ENCODE measurements at places on chromosomes 5 and 9. TPM values are rescaled to one million over a fixed set of nuclear protein-coding genes. Genes with fewer than 3 reads are reported as not detected.

FAM163B gene
- 0.39 TPM for total RNA-seq

C6 gene
- total RNA-seq, result 0.26 TPM

RCL1 gene
- total RNA-seq, result 15.2 TPM

PTCH1 gene
- total RNA-seq, result 0.89 TPM

SARDH gene
- total RNA-seq, result 5.0 TPM

GARIN3 gene
- total RNA-seq, result not detected

IL9 gene
- total RNA-seq, result not detected

PIGO gene
- total RNA-seq, result 18.8 TPM

PRDM9 gene
- total RNA-seq, result not detected

TIMD4 gene
- total RNA-seq, result not detected

ITK gene
- total RNA-seq, result not detected

RANBP17 gene
- 12.5 TPM for total RNA-seq

PLEKHG4B gene
- not detected for total RNA-seq

CYSRT1 gene
- total RNA-seq, result 0.33 TPM

GAPVD1 gene
- total RNA-seq, result 59.1 TPM

PCAT7 gene
- total RNA-seq, result not detected

MARCOL gene
- total RNA-seq, result not detected

RGP1 gene
- 25.0 TPM for total RNA-seq

CCDC183 gene
- total RNA-seq, result 0.52 TPM

SIGMAR1 gene
- total RNA-seq, result 72.6 TPM

ESM1 gene
- 54.3 TPM for total RNA-seq

C5orf22 gene
- total RNA-seq, result 18.1 TPM
